CD8-positive, alpha-beta memory T cell (primary cell): ENCODE measurements at places on chromosomes 16 and 17. TPM values are rescaled to one million over a fixed set of nuclear protein-coding genes. Genes with fewer than 3 reads are reported as not detected.

GRCh38 chr16:51896013-51896412 lies 650.9 kb downstream of the TOX3 start:
- no peak overlapping the region for H3K27ac ChIP-seq
- H3K4me1 ChIP-seq: no peaks in the 10 kb centered on the region
- H3K27me3 ChIP-seq: no peaks in the 10 kb centered on the region
- no peak for DNase-seq
- H3K4me3 ChIP-seq: no peak overlapping the region

DNA sequence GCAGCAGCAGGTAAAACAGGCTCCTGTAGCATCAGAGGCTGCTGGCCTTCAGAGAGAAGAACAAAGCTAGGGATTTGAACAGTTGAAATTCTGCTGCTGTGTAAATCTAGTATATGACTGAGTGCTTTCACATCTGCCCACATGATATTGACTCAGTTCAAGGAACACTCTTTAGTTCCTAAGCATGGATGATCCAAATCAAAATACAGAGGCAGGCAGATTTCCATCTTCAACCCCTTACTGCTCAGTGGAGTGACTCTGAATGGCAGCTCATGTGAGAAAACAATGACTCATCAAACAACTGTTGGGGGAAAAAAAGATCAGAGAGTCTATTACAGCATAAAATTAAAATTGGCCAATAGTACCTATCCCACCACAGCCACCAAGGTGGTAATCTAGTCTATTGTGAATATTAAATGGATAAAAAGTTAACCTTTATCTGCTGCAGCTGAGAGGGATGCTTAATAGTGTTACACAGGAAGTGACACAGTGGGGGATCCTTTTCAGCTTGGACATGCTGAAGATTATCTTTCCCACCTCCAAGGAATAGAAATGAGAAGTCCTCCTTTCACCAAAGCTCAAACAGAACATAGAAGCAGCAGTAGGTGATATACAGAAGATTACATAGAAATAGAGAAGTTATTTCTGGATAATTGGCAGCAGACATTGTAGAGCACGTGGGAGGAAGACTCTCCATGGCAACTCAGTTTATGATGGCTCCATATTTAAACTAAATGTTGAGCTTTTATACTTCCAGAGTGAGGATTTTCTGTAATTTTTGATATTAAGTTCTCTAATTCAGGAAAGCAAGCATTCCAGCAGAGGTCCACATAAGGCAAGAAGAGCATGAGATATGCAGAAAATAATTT lies 239.7 kb upstream of the ERCC4 start:
- no peaks in the 10 kb centered on the region for H3K4me1 ChIP-seq
- H3K36me3 ChIP-seq: no peaks in the 10 kb centered on the region
- H3K4me3 ChIP-seq: no peak overlapping the region
- no peak overlapping the region for H3K27ac ChIP-seq
- DNase-seq: no peak

DNA sequence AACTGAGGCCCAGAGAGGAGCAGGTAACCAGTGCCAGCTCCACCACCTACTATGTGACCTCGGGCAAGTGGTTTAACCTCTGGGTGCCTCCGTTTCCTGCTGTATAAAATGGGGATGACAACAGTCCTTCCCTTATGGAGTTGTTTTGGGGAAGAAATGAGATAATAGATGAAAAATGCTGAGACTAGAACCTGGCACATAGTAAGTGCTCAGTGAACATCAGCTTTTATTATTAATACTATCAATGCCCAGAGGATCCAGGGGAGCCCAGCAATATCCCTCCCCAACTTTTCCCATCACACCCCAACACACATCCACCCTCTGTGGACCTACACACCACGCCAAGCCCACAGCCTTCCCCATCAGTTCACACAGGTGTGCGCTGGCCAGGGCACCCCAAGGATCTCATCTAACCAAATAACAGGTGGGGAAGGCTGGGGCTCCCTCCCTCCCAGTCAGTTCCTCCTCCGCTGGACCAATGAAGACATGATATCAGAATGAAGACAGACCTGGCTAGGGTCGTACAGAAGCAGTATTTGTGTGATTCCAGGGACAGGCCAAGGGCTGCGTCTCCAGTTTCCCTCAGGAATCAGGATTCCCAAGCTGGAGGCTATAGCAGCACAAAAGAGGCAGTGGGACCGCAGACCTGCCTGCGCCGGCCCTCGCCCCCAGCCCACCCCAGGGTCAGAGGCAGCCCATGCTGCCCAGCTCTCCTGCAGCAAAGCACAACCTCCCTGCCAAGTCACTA lies 1.8 kb downstream of the ATP2A3 start:
- no peak for DNase-seq
- H3K27ac ChIP-seq: peak overlapping the region; percentile 40
- peak overlapping the region; percentile 92 for H3K4me3 ChIP-seq
- peaks cover 53% of the 10 kb centered on the region for H3K4me1 ChIP-seq
- H3K36me3 ChIP-seq: peaks cover 5% of the 10 kb centered on the region

DNA sequence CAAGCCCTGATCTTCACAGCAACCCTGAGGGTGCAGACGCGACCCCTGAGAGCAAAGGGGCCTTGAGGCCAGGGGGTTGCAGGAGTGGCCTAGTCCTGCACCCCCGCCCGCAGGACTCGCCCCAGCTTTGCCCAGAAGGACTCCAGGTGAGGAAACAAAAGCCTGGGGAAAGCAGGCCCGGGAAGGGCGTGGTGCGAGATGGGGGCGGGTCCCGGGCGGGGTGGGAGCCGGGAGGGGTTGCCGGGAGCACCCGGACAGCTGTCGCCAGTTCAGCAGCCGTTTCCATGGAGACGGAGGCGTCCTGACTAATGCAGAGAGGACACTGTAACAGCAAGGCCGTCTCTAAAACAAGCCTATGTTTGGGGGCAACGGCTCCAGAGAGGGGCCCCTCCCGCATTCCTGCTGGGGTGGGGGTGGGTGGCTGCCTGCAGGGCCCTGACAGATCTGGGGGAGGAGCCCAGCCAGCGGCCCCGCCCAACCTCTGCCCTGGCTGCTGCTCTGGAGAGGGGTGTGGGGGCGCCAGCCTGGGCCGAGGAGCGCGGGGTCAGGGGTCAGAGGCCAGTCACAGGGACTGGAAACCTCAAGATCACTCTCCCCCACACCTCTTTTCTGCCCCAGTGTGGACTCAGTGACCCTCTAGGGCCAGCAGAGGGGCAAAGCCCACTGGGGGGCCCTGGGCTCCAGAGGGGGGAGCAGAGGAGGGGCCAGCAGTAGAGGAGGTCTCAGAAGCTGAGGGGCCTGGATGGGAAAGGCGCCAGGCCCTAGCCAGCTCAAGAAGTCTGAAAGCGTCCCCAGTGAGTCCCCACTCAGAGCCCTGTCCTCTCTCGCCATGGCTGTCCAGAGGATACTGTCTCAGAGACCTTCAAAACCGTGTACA lies 3.1 kb upstream of the TPPP3 start:
- no peak for DNase-seq
- H3K36me3 ChIP-seq: no peaks in the 10 kb centered on the region
- H3K27me3 ChIP-seq: peaks cover 19% of the 10 kb centered on the region
- H3K4me1 ChIP-seq: peaks cover 8% of the 10 kb centered on the region
- H3K27ac ChIP-seq: no peak overlapping the region

DNA sequence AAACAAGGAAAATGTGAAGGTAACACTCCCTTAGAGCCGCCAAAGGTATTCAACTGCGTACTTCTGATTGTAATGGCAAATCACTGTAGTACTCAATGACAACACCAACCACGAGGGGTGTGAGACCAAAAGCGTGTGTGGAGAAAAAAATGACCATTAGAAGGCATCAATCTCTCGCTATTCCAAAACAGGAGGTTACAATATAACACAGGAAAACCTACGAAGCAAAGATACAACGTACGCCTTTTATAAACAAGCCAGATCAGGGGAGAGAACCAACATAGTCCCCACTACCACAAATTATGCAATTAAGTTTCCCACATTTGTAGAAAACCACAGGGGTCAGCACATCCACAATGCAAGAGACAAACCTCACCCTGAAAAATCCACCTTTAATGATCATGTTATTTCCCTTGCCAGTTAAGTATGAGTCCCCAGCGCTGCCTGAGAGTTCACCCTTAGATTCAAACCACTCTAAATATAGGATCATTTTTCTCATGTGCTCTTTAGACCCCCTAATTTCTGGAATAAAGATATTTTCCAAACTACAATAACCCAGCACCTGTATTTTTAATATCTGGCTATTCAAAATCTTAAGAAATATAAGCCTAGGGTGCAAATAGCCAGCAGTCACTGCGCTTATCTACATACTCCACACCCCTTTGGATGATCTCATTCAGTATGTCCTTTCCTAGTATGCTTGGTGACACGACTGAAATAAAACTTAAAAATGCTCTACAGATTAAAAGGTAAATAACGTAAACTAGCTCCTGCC lies 12.4 kb downstream of the TEX14 start:
- no peak overlapping the region for H3K27ac ChIP-seq
- H3K36me3 ChIP-seq: no peaks in the 10 kb centered on the region
- no peaks in the 10 kb centered on the region for H3K27me3 ChIP-seq
- H3K4me1 ChIP-seq: no peaks in the 10 kb centered on the region
- no peak overlapping the region for H3K4me3 ChIP-seq

DNA sequence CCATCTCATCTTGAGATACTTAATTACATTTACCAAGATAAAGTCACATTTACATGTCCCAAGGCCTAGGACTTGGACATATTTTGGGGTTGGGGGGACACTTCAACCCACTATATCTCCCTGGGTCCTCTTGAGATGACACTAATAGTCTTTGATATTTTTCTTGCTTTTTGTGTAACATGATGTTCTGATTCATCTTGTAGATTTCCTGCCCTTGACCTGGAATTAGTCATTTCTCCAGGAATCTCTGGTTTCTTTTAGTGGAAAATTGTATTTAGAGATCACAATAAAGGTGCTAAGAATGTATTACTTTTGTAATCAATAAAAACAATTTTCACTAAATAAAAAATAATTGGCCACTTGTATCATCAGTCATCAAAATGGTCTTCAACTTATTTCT lies 157.3 kb downstream of the VPS53 start:
- H3K4me3 ChIP-seq: no peak overlapping the region
- no peaks in the 10 kb centered on the region for H3K4me1 ChIP-seq
- no peak for DNase-seq
- no peak overlapping the region for H3K27ac ChIP-seq
- H3K27me3 ChIP-seq: no peaks in the 10 kb centered on the region

DNA sequence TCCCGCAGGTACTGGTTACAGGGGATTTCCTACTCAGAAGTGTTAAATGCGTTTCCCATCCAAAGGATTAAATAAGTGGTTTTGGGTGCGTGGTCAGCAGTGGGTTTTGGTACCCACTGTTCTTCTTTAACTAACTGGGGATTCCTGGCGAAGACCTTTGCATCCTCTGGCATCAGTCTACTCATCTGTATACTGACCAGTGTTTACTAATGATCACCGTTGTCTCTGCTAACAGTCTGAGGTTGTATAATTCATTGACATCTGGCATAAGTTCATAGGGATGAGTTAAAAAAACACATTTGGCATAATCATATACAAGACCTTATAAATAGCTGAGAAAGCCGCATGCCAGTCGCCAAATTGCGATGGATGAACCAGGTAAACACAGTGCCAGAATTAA lies 339.1 kb downstream of the PMP22 start:
- H3K36me3 ChIP-seq: no peaks in the 10 kb centered on the region
- DNase-seq: no peak
- no peak overlapping the region for H3K4me3 ChIP-seq
- no peaks in the 10 kb centered on the region for H3K4me1 ChIP-seq

DNA sequence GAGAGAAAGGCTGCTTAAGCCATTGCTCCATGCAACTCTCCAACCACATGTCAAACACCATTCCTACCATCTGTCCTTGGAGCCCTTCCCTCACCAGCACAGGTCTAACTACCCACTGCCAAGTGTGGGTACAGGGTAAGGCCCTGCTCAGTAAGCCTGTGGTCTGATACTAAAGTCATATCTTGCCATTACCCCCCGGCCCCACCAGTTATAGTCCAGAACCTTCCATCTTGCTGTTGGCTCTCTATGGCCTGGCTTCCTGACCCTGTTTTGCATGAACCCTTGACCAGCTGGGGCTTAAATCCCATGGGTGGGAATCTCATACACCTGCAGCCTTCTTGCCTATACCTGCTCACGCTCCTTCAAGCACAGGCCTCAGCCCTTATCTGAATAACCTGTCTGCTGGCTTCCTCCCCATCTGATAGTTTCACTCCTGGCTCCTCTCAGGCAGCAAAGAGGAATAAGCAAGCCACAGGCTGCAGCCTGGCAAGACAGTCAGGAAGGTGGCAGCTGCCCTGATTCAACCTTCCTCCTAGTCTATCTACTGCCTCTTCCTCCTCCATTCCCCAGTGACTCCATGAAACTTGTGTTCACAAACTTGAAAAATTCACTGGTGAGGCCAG lies 64.1 kb downstream of the ZFHX3 start:
- no peaks in the 10 kb centered on the region for H3K36me3 ChIP-seq
- H3K4me3 ChIP-seq: no peak overlapping the region
- no peaks in the 10 kb centered on the region for H3K27me3 ChIP-seq
- DNase-seq: no peak

Gene AKTIP
- total RNA-seq: 31.5 TPM

Gene SMIM22
- not detected for total RNA-seq

Gene MILR1
- total RNA-seq: 0.66 TPM
